T-cell (primary cell): ENCODE measurements at places on chromosomes 7 and 10. TPM values are rescaled to one million over a fixed set of nuclear protein-coding genes. Genes with fewer than 3 reads are reported as not detected.

Gene MRC1
- total RNA-seq = 0.53 TPM

Gene PPP1R3C
- total RNA-seq = 0.19 TPM

Gene PON3
- total RNA-seq = not detected

Gene COX15
- total RNA-seq = 33.7 TPM

Gene CPEB3
- 3.1 TPM for total RNA-seq
